ENCODE measurements at places on chromosomes 1 and 21.
A peak's percentile ranks its signal among the peaks of the same experiment; 100 is the strongest.

- peak; percentile 24 for DNase-seq
These were observed 61.7 kb upstream of the USP24 start for GRCh38 chr1:55276671-55277376.

DNA sequence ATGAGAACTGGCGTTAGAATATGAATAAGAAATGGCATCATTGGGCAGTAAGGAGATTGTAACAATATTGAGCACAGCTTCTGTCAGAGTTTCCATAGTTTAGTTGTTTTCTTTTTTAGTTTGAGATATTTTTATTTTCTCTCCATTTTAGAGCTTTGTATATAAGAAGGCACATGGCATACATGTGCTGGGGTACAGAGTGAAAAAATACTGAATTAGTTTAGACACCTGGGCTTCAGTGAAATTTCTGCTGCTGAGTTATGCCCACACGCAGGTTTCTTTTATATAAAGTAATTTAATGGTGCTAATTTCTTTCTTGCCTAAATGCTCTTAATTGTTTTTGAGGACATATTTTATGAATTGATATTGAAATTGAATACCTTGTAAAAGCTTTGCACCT, 53.6 kb upstream of the RWDD3 start:
- DNase-seq: no peak

DNA sequence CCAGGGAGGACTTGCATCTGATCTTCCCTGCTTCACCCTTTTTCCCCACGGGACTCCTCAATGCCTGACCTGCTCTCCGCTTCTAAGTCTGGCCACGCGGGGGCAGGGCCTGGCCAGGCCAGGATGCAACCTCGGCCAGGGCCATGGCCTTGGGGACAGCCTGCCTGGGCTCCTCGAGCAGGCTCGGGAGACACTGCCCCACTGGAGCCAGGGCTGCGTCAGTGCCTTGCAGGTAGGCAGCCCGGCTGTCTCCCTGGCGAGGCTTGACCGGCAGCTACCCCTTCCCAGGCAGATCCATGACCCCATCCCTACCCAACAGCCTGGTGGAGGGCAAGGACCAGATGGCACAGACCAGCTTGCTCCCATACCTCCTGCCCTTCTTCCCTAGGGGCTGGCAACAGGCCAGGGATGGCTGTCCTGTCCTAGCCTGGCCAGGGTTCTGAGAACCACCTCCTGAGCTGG, 2.7 kb upstream of the PRDM16 start:
- DNase-seq: no peak

GRCh38 chr1:199096591-199096990, 457.8 kb downstream of the PTPRC start:
- DNase-seq: no peak

GRCh38 chr1:22420455-22421053, 31.1 kb upstream of the ZBTB40 start:
- DNase-seq: peak; percentile 81

GRCh38 chr1:180542113-180542837, 16.5 kb upstream of the OVAAL start:
- no peak for DNase-seq

DNA sequence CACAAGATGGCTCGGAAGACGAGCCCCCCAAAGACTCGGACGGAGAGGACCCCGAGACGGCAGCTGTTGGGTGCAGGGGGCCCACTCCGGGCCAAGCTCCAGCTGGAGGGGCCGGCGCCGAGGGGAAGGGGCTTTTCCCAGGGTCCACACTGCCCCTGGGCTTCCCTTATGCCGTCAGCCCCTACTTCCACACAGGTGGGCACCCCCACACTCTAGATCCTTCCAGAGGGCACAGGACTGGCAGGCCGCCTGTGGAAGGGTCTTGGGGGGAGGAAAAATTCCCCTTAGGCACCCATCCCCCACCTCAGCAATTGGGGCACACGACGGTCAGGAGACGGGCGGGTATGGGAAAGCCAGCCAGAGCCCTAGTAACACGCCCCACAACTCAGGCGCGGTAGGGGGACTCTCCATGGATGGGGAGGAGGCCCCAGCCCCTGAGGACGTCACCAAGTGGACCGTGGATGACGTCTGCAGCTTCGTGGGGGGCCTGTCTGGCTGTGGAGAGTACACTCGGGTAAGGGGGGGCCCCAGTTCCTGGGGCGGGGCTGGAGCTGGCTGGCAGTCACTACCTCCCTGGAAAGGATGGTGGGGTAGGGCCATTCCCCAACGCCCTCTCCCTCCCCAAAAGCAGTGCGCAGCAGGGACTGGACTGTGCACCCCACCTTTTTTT, 16.1 kb downstream of the NOC2L start:
- no peak for DNase-seq

- no peak for DNase-seq
These were observed 17.4 kb upstream of the CD1D start for GRCh38 chr1:158163000-158163947.

- no peak for DNase-seq
These were observed 129.8 kb upstream of the SAMSN1 start for GRCh38 chr21:14675774-14676530.

- no peak for DNase-seq
These were observed 60.6 kb upstream of the LRRC8B start for GRCh38 chr1:89464008-89464407.

DNA sequence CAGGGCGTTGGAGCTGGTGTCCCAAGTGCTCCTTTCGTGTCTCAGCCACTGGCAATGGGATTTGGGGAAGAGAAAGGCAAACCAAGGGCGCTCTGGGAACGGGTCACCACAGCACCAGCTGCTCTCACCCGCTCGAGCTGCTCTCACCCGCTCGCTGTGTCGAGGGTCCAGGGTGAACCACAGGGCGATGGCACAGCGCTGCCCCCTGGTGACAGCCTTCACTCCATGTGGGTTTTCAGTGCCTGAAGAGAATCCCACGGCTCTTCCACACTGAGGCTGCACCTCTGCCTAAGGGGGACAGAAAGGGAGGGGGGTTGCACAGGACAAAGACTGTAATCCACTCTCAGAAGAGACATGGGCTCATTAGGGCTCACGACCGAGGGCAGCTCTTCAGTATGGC, 7.1 kb upstream of the CLDN19 start:
- DNase-seq: peak; percentile 35

DNA sequence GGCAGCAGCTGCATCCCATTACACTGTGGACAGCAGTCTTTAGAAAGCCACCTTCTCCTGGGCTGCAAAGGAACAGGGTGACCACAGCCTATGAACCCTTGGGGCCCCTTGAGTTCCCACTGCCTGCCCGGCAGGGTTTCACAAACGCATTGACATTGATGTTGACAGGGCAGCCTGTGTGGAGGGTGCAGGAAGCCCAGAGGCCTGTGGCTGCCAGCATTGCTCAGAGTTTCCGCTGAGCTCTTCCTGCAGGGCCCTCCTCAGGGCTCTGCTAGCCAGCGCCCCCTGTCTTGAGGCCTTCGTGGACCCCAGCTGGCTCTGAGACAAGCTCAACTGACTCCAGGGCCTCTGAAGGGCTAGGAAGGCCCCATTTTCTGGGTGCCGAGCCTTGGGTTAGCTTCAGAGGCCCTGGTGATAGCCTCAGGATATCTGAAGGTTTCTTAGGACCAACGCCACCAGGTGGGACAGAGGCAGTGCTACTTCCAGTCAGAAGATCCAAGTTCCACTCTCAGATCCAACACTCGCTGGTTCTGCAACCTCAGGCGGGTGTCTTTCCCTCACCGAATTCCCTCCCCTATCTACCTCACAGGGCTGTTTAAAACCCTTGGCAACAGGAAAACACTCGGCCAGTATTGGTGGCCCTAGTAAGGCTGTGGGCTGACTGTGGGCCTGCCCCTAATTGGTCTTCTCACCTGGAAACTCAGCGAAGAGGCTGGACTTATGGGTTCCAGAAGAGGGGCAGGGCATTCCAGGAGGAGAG, 27.2 kb upstream of the EPS8L3 start:
- DNase-seq: peak; percentile 26
